ENCODE measurements at places on chromosomes 7 and 10.

DNA sequence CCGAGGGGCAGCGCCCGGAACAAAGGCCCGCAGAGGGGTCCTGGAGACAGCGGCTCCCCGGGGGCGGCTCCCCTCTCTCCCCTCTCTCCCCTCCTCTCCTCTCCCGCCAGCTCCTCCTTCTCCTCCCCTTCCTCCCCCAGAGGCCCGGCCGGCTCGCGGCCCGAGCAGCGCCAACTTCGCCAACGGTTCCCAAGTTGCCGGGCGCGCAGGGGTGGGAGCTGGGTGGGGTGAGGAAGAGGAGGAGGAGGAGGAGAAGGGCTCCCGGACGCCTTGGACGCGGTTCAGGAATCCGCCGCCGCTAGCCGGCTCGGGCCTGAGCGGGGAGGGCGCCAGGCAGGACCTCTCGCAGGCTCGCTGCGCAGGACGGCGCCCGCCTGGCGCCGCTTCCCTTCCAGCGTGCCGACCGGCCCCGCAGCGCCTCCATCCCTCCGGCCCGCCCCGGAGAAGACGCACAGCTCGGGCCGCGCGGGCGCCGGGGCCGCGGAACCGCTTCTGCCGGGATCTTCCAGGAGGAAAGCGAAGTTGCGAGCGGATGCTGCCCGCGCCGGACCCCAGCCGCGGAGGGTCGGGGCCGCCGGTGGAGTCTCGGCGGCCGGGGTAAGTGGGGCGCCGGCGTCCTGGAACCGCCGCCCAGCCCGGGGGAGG lies at the start of gene CHST3:
Gene CHST3 (plus strand): TSS at position 298 of the 645 bp plus-strand sequence. CDS start 41,448 bp downstream, outside the sequence.
- DNase-seq: peak; percentile 90

DNA sequence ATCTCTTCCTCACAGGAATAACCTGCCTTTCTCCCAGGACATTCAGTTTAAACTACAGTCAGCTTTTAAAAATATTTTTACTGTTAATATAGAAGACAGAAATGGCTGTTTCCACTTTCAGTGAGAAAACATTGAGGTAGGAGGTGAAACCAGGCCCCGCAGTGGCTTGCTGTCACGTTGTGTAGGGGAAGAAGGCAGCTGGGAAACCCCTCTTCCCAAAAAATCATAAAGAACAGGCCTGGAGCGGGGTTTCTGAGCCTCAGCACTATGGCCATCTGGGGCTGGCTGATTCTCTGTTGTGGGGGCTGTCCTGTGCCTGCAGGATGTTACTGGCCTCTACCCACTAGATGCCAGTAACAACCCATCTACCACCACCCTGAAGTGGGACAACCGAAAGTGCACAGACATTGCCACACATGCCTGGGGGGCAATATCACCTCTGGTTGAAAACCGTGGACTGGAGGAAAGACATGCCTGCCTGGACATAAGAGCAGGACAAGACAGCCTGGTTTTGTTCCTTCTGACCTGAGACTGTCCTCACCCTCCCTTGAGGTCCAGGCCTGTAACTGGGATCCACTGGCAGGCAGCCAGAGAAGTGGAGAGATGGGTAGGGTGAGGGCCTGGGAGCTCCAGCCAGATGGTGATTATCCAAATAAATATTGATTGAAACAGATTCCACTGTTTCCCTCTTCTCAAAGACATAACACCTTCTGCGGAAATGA lies 43.9 kb downstream of the KCNH2 start:
- DNase-seq: no peak

DNA sequence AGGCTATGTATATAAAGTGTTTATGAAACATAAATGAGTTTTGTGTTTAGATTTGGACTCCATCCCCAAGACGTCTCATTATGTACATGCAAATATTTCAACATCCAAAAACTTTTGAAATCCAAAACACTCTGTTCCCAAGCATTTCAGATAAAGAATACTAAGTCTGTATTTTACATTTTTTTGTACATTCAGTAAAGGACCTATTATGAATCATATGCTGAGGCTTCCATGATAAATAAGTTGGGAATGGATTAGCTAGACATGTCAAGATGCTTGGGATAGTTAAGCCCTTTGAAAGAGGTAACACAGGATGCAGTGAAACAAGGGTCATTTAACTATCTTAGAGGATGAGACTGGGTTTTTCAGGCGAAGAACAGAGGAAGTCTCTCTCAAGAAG lies 262.9 kb downstream of the SNX13 start:
- DNase-seq: no peak

DNA sequence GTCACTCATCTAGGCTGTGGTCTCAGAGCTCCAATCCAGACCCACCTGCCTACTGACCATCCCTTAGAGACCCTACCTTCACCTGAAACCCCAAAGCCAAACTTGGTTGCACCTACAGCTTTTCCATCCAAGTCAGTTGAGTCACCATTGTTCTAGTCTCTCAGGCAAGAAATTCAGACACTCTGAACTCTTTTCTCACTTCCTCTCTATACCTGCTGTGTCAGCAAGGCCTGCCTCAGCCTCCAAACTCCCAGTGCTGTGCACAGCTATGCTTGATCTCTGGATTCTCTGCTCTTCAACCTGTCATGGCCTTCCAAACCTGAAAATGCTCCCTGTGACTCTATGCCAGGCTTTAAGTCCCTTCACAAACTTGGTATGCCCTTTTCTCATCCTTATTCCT lies 47.4 kb upstream of the MTURN start:
- DNase-seq: no peak

DNA sequence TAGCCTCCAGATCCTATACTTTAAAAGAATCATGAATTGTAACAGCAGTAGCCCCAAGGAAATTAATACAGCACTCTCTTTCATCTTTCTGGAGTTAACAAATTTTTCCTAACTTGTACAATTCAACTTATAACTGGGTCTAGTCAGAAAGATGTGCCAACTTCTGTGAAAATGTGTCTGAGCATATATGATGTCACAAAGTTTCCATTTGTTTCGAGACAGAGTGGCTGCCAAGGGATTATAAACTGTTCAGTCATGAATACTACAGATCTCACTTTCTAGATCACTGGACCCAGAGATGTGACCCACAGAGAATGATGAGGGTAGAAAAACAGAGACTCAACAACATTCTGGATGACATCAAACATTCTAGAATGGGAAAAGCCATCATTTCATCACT lies 249.2 kb upstream of the PHF14 start:
- DNase-seq: no peak

DNA sequence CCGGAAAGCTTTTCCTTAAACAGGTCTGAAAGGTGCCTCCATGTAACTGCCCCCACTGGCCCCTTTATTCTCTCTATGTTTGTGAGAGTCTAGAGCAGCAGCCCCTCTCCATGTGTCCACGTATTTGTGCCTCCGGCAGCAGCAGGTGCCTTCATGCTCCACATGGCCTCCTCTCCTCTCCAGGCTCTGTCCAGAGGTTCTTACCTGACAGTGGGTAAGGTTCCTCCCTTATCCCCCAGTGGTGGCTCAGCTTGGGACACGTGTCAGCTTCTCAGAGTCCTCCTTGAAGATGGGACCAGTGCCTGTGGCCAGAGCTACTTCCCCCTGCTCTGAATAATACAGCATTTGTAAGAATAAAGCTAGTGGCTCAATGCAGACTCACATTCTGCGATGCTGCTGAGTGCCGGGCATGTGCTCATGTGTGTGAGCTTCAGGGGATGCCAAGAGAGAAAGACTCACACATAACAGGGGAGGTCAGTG lies 7.9 kb downstream of the CALML3 start:
- no peak for DNase-seq

- DNase-seq: no peak
These were observed 95.4 kb downstream of the HIPK2 start for GRCh38 chr7:139682136-139683013.

DNA sequence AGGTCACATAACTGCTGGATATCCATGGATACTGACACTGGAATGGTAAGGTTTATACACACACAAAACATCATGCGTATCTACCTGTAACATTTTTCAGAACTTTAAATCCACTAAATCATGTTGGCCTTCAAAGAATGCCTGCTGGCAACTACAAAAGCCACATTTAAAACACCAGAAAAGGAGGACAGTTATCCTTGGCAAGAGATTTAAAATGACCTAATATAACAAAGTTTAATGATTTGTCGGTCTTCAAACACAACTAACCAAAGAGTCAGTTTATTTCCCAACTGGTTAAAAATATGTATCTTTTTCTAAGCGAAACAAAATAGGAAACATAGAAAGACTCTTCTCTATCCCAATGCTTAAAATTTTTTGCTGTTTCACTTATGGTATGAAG lies 24.0 kb downstream of the WAPL start:
- no peak for DNase-seq

DNA sequence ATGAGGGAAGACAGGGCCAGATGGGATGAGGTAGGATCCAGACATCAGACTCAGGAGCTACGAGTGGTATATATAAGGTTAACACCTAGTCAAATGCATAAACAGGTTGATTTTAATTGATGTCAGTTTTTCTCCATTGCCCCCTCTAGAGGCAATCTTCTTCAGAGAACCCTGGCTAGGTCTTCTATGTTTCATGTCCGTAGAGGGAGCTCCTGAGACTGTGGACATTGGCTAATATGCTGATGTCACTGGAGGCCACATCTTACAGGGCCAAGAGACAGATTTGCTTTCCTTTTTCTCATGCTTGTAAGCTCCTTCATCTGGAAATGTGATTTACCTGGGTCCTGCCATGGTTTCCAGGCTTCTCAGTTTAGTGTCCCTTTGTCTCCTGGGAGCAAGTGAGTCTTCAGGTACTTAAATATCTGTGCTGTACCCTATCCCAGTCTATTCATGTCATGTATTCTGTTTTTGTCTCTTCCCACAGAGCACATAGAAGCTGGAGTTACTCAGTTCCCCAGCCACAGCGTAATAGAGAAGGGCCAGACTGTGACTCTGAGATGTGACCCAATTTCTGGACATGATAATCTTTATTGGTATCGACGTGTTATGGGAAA lies 161.6 kb upstream of the PRSS1 start:
- DNase-seq: no peak

DNA sequence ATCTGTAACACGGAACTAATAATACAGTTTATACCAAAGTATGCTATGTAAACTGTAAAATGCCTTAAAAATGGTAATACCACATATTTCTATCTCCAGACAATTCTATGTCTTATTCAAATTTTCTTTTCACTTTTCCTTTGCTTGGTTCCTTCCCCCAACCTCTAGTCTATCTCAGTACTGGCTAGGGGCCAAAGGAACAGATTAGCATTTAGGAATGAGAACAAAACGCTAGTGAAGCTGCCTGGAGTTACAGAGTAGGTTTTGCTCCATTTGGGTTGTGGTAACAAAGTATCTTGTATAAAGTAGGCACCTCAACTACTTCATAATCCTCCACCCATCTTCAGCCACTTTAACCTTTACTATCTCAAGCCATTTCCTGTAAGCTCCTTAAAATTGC lies 94.1 kb downstream of the HBP1 start:
- DNase-seq: no peak

DNA sequence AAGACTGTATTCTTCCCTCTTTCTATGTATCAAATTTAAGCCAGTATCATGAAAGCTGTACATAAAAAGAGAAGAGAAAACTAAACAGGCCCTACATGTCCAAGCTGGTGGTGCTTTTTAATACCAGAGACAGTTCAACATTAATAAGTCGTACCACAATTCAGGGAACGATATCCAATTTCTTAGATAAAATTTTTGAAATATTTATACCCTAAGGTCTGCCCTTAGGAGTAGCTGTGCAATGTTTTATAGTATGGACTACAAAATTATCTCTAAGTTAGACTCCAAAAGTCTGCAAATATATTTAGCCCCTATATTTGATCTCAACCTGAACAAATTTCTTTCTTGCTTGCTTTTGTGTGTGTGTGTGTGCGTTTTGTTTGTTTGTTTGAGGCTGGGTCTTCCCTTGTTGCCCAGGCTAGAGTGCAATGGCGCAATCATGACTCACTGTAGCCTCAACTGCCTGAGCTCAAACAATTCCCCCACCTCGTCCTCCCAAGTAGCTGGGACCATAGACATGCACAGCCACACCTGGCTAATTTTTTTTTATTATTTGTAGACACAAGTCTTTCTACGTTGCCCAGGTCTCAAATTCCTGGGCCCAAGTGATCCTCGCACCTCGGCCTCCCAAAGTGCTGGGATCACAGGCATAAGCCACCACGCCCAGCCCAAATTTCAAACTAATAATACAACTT lies 13.2 kb downstream of the ARHGAP19 start:
- DNase-seq: no peak

- DNase-seq: no peak
These were observed 128.4 kb upstream of the PALS2 start for GRCh38 chr7:24444666-24445440.

Measured in Right ventricle myocardium superior (tissue), 1 donor.